ENCODE measurements at places on chromosomes 6 and 20. TPM values are rescaled to one million over a fixed set of nuclear protein-coding genes. Genes with fewer than 3 reads are reported as not detected.

The CRIP3 gene
- not detected for polyA plus RNA-seq

The CST5 gene
- polyA plus RNA-seq: not detected

The PLEKHG1 gene
- 4.4 TPM for polyA plus RNA-seq

The PLN gene
- polyA plus RNA-seq: 0.25 TPM

The TGM3 gene
- polyA plus RNA-seq: not detected

The TRIM15 gene
- polyA plus RNA-seq: not detected

The HLA-DQB1 gene
- 142 TPM for polyA plus RNA-seq

The MEI4 gene
- polyA plus RNA-seq: not detected

The HSF2 gene
- polyA plus RNA-seq: 12.5 TPM

The LTV1 gene
- 17.4 TPM for polyA plus RNA-seq

The EEF1A2 gene
- not detected for polyA plus RNA-seq

The FOXQ1 gene
- polyA plus RNA-seq: not detected

The HTR1B gene
- polyA plus RNA-seq: not detected

The PTGIS gene
- polyA plus RNA-seq: not detected

The PLCB1 gene
- polyA plus RNA-seq: 0.44 TPM

The BHLHE23 gene
- polyA plus RNA-seq: not detected

The SPATS1 gene
- polyA plus RNA-seq: not detected

The NTSR1 gene
- polyA plus RNA-seq: not detected

The HS3ST5 gene
- not detected for polyA plus RNA-seq

The PDE7B gene
- polyA plus RNA-seq: 0.03 TPM

The RIPPLY2 gene
- polyA plus RNA-seq: not detected

The TAGAP gene
- polyA plus RNA-seq: 191 TPM

The FRK gene
- polyA plus RNA-seq: not detected

The ATP9A gene
- polyA plus RNA-seq: not detected

The FAM217A gene
- polyA plus RNA-seq: not detected

The BPI gene
- polyA plus RNA-seq: not detected

The GPX5 gene
- polyA plus RNA-seq: not detected

The TRIM40 gene
- not detected for polyA plus RNA-seq

The BPIFA1 gene
- not detected for polyA plus RNA-seq

The EMILIN3 gene
- not detected for polyA plus RNA-seq

The ULBP1 gene
- not detected for polyA plus RNA-seq

The TRIM27 gene
- 47.2 TPM for polyA plus RNA-seq

The PTPRT gene
- polyA plus RNA-seq: not detected

The WFDC2 gene
- not detected for polyA plus RNA-seq

The MYLIP gene
- polyA plus RNA-seq: 74.3 TPM

The EYA4 gene
- polyA plus RNA-seq: not detected

The CYP24A1 gene
- 0.49 TPM for polyA plus RNA-seq

The TMEM170B gene
- polyA plus RNA-seq: 0.06 TPM

The OXT gene
- polyA plus RNA-seq: not detected

The TFAP2C gene
- polyA plus RNA-seq: not detected

The POM121L2 gene
- polyA plus RNA-seq: not detected

The ME1 gene
- polyA plus RNA-seq: not detected

The ADAM33 gene
- not detected for polyA plus RNA-seq

The IL17A gene
- 0.25 TPM for polyA plus RNA-seq

The FNDC11 gene
- 0.07 TPM for polyA plus RNA-seq

The SYCP2 gene
- 1.2 TPM for polyA plus RNA-seq

The TREM2 gene
- polyA plus RNA-seq: not detected

The PSMA7 gene
- polyA plus RNA-seq: 512 TPM

The MCM3 gene
- 62.6 TPM for polyA plus RNA-seq

The SNPH gene
- 3.5 TPM for polyA plus RNA-seq

Data from CD4-positive, CD25-positive, alpha-beta regulatory T cell (primary cell).